ENCODE measurements at places on chromosomes 3 and 15.

- no peak for DNase-seq
Measured at GRCh38 chr15:33908406-33908805, 59.9 kb upstream of the CHRM5 start.

DNA sequence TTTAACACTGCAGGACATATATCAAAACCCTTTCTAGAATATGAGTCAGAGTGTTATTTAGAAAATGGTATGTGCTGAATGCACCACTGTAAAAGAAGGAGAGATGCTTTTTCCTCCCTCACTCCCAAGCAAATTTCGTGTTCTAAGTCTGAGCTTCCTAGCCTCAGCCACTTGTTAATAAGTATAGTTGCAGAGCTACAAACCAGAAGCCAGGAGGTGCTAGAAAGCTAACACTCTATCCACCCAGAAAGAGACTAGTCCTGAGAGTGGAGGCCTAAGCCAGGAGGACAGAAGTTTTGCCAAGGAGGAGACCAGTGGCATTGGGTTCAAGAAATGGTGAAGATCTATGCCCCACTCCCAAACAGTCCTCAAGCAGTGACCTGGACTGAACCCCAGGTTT is 40.5 kb upstream of the GYG1 start:
- no peak for DNase-seq

- DNase-seq: no peak
Measured at GRCh38 chr3:9088441-9089353, 125.4 kb upstream of the RAD18 start.

- DNase-seq: no peak
Measured at GRCh38 chr3:197593046-197593380, 37.2 kb upstream of the BDH1 start.

DNA sequence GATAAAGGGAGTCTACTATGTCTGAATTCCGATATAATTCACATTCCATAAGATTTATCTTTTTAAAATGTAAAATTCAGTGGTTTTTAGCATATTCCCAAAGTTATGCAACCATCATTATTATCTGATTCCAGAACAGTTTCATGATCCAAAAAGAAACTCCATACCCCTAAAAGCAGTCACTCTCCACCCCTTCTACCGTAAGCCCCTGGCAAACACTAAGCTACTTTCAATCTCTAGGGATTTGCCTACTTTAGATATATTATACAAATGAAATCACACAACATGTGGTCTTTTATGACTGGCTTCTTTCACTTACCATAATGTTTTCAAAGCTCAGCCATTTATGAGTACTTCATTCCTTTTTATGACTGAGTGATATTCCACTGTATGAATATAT is 65.6 kb downstream of the TMEM212 start:
- DNase-seq: no peak

DNA sequence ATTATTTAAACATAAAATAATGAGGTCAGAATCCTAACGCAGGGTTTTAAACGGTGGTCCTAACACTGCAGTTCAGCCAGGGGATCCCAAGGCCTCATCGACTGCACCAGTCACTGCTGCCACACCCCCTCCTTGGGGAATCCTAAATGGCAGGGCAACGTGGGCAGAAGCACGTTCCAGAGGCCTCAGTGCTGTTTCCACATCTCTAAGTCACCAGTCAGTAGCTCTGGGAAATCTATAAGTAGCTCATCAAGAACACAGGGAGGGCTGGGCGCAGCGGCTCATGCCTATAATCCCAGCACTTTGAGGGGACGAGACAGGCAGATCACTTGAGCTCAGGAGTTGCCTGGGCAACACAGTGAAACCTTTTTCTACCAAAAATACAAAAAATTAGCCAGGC is 47.5 kb downstream of the PRTG start:
- no peak for DNase-seq

GRCh38 chr3:64098670-64099069 is 75.4 kb upstream of the PSMD6 start:
- DNase-seq: no peak

DNA sequence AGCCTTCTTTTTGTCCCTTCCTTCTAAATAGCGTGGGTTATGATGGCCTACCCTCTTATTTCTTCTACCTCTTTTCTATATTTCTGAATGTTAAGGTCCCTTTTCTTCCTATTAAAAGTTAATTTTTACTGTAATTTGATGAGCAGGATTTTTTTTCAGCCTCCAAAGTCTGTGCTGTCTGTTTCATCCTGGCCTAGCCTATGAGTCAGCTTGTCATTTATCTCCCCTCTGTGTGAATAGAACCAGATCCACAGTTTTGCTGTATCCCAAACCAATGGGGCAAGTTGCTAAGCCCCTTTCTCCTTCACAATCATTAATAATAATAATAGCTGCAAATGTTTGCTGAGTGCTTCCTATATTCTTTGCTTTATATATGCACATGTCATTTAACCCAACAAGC is 18.1 kb upstream of the C3orf38 start:
- no peak for DNase-seq

DNA sequence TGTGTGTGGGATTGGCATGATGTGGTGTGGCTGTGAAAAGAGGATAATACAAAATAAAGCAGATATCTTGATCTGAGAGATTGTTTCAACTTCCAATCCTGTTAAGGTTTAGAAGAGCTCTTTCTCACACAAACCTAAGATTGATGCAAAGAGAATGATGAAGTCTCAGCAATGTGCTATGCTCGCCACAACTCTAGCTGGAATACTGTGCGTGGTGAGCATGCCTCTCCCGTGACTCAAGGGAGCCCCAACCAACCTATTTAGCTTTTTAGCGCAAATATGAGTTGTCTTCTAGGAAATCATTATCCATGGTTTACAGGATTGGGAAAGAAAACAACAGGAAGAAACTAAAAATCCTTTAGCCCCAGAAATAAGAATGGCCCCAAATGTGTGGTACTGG is 28.5 kb downstream of the BTLA start:
- DNase-seq: no peak

DNA sequence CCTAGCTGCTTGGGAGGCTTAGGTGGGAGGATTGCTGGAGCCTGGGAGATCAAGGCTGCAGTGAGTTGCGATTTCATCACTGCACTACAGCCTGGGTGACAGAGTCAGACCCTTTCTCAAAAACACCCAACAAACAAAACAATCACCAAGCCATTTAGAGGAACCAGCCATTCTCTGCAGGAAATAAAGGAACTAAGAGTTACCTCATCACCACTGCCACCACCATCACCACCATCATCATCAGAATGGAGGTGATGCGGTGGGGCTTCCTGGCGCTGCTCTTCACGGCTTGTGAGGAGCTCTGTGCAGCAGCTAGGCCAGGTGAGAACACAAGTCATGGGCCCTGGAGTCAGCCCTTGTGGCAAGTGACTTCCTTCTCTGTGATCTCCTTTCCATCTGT is 37.7 kb upstream of the KLHL25 start:
- no peak for DNase-seq

GRCh38 chr15:79923079-79923514 is 26.3 kb upstream of the MTHFS start:
- peak; percentile 52 for DNase-seq

- no peak for DNase-seq
Measured at GRCh38 chr15:45386420-45386819, 8.1 kb upstream of the GATM start.

DNA sequence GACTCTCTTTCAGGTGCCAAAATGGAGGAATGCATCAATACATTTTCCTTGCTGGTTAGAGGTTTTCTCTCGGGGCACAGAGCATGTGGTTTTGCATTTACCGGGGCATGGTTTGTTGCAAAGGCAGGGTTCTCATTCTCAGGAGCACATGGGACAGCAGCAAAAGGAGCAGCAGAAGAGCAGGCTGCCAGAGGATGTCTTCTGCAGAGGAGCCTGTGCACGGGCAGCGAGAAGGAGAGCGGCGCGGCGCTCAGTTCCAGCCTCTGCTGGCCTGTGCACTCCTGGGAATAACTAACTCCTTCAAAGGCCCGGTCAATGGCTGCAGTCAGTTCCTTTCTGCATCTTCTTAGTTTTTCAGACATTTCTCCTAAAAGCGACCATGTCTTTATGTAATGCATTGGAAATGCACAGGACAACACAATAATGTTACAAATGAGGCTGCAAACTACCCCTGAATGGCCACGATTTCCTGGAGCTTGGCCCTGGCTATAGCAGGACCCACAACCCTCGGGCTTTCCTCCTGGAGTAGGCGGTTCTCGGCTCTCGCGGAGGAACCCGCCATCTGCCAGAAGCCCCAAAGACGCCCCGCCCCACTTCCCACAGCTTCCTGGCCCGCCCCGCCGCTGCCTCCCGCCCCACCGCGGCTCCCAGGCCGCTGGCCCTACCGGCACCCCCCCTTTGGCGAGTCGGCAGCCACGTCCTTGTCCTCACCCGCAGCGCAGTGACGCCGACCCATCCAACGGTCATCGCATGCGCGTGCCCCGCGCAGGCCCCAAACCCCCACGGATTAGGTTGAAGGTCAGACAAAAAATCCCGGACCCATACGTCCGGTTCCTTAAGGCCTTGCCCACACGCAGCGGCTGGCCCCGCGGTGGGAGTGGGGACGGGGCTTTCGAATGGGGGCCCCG is at the start of gene C3orf62:
Gene C3orf62, minus strand, starts transcription at position 758 of the 908 bp plus-strand sequence. Its CDS starts 360 bp downstream, at position 398.
- DNase-seq: peak; percentile 45

DNA sequence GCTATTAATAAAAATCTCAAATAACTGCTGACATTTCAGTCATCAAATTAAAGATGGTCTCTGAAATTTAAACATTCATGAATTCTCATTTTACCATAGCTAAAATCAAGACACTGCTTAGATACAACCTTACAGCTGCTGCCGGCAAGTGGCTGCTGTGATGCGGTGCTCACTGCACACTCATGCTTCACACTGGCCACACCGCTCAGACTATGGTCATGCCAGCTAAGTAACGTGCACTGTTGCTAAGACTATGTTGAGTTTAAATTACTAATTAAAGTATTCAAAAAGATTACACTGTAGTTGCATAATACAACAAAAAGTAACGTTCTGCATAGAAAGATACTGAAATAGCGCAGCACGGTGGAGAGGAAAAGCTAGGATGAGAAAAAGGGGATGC is 12.1 kb downstream of the ATP13A3 start:
- no peak for DNase-seq

- no peak for DNase-seq
Measured at GRCh38 chr15:80251428-80252120, 439 bp downstream of the CTXND1 start.

- DNase-seq: no peak
Measured at GRCh38 chr15:98713585-98714001, 65.3 kb downstream of the IGF1R start.

DNA sequence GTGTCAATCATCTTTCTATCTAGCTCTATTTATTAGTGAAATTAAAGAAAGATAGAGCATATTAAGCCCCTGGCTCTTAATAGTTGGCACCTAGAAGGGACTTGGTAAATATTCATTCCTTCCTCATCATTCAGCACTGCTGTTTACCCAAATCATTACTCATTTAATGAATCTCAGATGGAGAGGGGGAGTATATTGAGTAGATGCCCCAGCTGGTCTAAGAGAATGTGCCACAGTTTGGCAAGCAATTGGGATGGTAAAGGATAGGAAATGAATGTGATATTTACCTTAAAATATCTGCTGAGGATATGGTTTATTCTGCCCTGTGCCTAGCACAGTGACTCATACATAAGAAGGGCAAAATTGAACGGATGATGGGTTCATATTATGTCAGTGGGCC is 6.0 kb downstream of the IL1RAP start:
- no peak for DNase-seq

DNA sequence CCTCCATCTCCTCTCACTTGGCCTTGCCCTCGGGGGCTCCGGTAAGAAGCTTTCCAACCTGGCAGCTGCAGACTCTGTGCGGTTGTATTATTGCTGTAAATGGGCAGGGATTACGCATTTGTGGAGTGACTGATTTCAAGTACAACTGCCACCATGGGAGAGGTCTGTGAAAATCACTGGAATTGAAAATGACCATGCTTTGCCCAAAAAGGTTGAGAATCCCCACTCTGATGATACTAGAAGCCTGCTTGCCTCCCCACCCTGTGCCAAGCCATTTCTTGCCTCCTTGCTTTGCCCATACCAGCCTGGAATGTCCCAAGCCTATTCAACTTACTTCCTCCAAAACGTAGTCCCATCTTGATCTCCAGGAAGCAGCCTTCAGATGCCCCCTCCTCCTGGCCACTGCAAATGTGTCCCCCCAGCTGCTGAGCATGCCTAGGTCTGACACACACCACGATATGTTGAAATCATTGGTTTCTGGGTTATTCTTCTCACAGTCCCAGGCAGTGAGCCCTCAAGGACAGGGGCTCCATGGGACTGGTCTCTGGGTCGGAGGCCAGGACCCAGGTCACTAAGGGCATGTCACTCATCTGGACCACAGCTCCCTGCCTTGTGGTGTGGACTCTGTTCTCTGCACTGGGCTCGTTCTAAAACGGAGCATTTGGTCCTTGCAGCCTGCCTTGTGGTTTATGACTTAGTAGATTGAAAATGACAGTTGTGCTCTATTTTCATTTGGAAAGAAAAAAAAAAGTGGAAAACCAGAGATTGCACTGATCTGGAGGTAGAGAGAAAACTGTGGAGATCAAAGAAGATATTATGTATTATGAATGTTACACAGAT is 42.9 kb downstream of the SMAD3 start:
- no peak for DNase-seq

DNA sequence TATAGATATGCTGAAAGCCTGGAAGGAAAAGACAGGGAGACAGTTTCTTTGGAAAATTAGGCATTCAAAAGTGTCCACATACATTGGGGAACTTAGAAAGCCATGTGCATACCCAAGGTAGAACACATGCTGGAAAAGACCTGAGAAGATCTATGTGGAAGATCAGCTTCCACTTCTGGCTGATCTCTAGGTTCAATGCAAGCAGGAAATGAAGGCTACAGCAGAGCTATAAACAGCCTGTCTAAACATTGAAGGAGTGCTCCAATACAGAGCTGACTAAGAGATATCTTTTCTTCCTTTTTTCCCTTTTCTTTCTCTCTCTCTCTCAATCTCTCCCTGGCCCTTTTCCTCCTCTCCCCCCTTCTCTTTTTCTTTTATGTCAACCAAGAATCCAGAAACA is 73.6 kb upstream of the TCF12 start:
- no peak for DNase-seq

DNA sequence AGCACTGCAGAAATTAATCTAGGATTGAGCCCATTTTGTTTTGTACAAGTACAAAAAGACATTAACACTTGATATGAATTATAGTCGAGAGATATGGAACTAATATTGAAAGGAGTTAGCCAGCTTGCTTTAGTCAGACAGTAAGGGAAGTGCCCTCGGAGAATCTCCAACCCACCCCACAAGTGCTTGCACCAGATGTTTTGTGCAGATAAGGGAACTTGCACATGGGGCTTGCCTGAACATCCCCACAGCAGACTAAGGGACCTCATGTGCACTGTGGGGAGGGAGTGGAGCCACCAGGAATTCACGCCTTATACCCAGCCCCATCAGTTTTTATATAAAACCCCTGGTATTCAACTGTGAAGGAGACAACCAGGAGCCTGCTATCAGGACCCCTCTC is 122.3 kb downstream of the EFHB start:
- DNase-seq: no peak

DNA sequence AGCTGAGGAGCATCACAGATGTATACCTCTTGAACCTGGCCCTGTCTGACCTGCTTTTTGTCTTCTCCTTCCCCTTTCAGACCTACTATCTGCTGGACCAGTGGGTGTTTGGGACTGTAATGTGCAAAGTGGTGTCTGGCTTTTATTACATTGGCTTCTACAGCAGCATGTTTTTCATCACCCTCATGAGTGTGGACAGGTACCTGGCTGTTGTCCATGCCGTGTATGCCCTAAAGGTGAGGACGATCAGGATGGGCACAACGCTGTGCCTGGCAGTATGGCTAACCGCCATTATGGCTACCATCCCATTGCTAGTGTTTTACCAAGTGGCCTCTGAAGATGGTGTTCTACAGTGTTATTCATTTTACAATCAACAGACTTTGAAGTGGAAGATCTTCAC is 3.0 kb downstream of the CCR8 start:
- DNase-seq: no peak

Data from activated CD4-positive, alpha-beta T cell treated with anti-CD3 and anti-CD28 coated beads, Interleukin-2, amount 50 U/mL, for 24 hours (primary cell).